ENCODE measurements at places on chromosomes 7 and 10.

DNA sequence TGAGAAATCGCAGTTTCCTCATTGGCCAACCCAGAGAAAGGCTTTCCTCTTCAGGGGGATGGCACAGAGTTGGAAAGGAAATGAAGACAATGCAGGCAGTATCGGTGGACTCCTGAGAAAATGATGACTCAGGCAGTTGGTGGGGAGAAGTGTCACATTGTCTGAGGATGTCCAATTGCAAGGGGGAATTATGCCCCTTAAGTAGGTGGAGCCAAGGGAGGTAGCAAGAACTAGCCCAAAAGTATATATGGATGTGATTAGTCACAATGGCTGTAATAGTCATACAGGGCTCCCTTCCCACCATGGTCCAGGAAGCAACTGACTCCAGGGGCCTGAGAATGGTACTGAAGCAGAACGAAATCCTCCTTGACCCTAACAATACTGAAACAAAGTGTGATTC is 58.3 kb upstream of the EGFR start:
- DNase-seq = no peak

- DNase-seq = no peak
Measured at GRCh38 chr10:131159771-131160170, 151.8 kb downstream of the TCERG1L start.

GRCh38 chr7:51545131-51545530 is 228.5 kb upstream of the COBL start:
- DNase-seq = no peak

DNA sequence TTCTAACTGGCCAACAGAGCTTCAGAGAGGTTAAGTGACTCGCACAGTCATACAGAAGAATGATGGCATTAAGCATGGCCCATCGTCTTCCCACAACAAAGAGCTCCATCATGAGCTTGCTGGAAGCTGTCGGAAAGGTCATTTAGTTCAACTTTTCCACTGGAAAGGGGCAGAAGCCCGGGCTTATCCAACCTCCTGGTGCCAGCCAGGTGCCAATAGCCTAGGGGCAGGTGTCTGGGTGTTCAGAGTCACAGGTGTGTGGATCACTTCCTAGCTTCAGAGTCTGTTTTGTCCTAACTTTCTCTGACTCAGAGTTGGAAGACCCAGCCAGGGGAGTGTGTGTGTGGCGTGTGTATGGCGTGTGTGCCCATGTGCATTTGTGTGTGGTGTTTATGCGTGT is 1.3 kb upstream of the TRPV6 start:
- DNase-seq = no peak

GRCh38 chr10:77625379-77625778 is 12.2 kb downstream of the KCNMA1 start:
- DNase-seq = no peak

DNA sequence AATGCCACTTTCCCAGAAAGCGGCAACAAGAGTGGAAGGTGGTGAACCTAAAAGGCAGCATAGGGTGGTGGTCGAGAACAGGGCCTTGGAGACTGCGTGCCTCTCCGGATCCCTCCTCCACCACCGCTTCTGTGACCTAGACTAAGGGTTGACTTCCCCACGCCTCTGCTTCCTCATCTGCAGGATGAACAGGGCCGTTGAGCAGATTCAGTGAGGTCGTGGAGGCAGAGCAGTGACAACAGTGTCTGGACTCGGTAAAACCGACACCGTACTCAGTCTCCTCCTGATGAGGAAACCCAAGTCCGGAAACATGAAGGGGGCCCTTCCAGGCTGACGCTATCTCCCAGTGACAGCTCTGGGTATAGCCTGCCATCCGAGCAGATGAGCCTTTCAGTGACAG is 162.6 kb downstream of the CELF2 start:
- no peak for DNase-seq

DNA sequence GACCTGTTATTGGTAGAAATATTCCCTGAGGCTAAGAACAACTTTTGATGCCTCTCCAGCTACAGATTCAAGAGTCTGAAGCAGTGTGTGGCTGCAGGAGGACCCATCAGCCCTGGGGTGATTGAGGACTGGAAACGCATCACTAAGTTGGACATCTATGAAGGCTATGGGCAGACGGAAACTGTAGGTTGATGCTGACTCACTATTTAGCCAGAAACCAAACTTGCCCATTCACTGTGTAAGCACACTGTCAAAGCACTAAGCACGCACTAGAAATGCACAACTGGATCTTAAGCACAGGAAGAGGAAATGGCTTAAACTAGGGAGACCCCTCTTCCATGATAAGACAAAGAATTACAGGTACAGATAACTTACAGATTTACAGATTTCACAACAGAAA is 20.8 kb downstream of the ACSM6 start:
- no peak for DNase-seq

- DNase-seq = no peak
Measured at GRCh38 chr10:29794776-29795611, 160.2 kb upstream of the SVIL start.

GRCh38 chr7:122309421-122309820 is 4.9 kb upstream of the FEZF1 start:
- DNase-seq = no peak

- DNase-seq = peak; percentile 21
Measured at GRCh38 chr10:28783087-28783486, 105.8 kb downstream of the BAMBI start.

DNA sequence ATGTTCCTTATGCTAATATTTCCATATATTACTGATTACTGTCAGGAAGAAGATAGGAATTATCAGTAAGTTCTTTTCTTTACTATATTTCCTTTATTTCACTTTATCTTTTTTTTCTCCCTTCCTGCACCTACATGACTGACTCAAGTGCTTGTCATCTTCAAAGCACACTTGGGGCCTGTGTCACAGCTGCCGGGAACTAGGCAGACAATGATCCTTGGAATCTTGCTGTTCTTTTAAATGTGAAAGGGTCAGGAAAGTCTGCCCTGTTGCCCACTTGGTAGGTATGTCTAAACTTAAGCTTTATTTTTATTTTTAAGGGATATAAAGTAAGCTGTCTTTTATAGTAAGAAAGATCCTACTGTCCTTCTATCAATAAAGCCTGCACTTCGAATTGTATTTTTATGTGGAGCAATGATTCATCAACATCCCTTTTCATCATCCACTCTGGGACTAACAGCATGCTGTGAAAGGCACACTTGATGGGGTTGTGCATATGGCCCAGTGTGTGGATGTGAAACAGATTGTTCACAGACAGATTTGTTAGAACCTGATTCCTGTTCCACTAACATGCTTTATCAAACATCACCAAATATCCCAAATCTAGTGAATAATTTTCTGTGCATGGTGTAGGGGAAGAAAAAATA is 556.9 kb downstream of the DNAJB9 start:
- peak; percentile 11 for DNase-seq

DNA sequence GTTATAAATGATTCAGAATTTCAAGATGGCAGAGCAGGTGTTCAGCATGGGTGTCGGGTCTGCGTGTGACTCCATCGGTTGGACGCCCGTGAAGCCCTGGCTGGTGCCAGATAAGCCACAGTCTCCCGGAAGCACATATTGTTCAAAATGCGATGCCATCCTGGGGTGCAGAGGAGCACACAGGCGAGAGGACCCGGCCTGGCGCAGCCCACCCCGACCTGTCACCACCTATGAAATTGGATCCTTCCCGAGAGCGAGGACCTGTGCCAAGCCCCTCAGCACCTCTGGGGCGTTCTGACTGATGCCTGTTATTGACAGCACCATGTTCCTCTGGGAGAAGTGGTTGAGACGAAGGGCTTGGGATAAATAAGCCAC is 110.1 kb downstream of the ACTR3B start:
- no peak for DNase-seq

- DNase-seq = peak; percentile 34
Measured at GRCh38 chr10:103822107-103822716, 33.2 kb downstream of the SH3PXD2A start.

DNA sequence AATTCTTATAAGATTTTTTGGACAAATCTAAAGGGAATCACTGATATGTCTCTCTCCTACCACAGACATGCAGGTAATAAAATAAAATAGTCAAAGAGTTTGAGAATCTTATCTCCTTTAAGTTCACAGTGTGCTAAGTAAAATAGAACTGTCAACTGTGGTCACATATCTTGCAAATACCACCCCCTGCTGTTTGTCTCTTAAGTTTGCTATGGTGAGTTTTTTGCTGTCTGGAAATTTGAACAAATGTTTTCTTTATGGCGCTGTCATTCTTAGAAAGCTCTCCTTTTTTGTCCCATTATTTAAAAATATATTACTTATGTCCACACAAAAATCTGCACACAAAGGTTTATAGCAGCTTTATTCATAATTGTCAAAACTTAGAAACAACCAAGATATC is 19.6 kb downstream of the GIMAP5 start:
- peak; percentile 36 for DNase-seq

DNA sequence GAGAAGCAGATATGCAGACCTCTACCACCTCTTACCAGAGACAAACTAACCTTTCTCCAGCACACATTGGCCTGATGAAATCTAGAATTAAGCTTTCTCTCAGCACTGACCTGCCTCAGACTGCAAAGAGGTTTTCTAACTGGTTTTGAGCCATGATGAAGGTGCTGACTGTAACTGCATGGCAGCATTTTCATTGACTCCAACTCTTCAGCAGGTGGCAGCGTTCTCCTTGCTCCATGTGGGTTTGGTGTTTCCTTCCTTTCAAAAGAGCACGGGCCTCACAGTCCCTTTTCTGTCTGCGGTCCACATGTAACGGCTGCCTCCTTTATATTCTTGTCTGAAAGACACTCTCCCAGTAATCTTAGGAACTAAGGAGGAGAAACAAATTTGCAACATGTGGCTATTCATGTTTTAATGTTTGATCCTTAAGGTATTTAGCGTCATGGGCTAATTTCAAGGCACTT is 12.6 kb downstream of the KLLN start:
- peak; percentile 82 for DNase-seq

- no peak for DNase-seq
Measured at GRCh38 chr10:114392112-114392835, 12.0 kb downstream of the AFAP1L2 start.

GRCh38 chr10:131079314-131079713 is 232.2 kb downstream of the TCERG1L start:
- DNase-seq = no peak

- DNase-seq = no peak
Measured at GRCh38 chr7:24245362-24245761, 38.6 kb upstream of the NPY start.

- no peak for DNase-seq
Measured at GRCh38 chr10:22246680-22247391, 29.0 kb upstream of the EBLN1 start.

GRCh38 chr7:29883462-29884398 is 77.4 kb downstream of the WIPF3 start:
- DNase-seq = peak; percentile 78

- DNase-seq = no peak
Measured at GRCh38 chr7:43175570-43176200, 63.2 kb downstream of the HECW1 start.

DNA sequence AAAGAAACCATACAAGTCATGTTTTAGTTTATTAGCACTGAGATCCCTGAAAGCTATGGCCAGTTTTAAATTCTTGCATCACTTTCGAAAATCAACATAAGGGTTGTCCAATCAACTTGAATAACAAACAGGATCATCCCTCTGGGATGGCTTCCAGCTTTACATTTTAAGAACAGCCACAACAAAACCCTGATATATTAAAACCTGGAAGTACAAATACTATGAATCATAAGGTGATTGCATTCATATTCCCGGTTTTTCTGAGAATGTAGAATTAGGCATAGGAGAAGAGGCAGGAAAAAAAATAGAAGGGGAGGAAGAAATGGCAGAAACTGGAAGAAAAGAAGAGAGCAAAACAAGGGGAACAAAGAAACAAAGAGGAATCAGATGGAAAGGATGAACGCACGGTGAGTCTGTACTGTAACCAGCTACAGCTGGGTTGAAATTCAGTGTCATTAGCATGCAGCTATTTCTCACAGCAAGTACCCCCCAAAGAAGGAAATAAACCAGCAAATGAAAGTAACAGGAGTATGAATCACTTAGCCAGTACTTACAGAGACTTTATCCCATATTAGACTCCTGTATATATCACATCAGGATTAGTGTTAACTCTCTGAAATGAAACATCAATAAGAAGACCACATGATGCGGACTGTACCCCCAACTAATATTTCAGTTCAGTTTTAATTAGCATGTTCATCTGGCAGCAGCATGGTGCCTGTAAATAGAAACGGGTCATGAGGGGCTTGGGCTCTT is 301.3 kb downstream of the RNLS start:
- DNase-seq = no peak

GRCh38 chr10:69961881-69962745 is 90.5 kb upstream of the MACROH2A2 start:
- no peak for DNase-seq

- peak; percentile 58 for DNase-seq
Measured at GRCh38 chr10:110495731-110496552, 1.8 kb upstream of the DUSP5 start.

- DNase-seq = no peak
Measured at GRCh38 chr10:130463104-130463875, 327.1 kb downstream of the GLRX3 start.

DNA sequence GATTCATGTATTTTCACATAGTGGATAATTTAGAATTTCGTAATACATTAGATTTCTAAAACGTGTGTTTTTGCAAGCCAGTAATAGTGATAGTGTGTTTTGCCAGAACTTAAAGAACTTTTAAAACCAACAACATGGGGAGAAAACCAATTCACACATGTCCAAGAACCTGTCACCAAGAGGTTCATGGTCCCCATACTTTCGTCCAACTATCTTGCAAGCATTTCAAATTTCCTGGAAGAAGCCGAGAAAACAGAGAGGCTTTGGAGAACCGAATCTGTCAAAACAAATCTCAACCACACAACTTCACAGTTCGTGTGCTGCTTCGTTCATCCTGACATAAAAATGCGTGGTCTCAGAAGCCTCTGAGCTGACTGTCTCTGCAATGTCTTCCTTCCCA is 31.9 kb downstream of the GFRA1 start:
- DNase-seq = no peak

DNA sequence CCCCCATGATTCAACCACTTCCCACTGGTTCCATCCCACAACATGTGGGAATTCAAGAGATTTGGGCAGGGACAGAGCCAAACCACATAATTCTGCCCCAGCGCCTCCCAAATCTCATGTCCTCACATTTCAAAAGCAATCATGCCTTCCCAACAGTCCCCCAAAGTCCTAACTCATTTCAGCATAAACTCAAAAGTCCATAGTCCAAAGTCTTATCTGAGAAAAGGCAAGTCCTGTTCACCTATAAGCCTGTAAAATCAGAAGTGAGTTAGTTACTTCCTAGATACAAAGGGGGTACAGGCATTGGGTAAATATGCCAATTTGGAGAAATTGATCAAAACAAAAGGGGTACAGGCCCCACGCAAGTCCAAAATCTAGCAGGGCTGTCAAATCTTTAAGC is 272.9 kb downstream of the MAGI2 start:
- no peak for DNase-seq

- DNase-seq = no peak
Measured at GRCh38 chr10:49189422-49189821, 1.2 kb upstream of the TMEM273 start.

GRCh38 chr7:33596686-33597085 is 308.7 kb upstream of the BMPER start:
- DNase-seq = no peak
